Right lung (tissue), 10 donors: ENCODE measurements at places on chromosomes 7 and 10. TPM values are rescaled to one million over a fixed set of nuclear protein-coding genes. Genes with fewer than 3 reads are reported as not detected.

- DNase-seq: no peak
These were observed 60.4 kb upstream of the CDK1 start for GRCh38 chr10:60717852-60718251.

- no peak for DNase-seq
These were observed 243.1 kb downstream of the KIAA1217 start for GRCh38 chr10:24452030-24452429.

DNA sequence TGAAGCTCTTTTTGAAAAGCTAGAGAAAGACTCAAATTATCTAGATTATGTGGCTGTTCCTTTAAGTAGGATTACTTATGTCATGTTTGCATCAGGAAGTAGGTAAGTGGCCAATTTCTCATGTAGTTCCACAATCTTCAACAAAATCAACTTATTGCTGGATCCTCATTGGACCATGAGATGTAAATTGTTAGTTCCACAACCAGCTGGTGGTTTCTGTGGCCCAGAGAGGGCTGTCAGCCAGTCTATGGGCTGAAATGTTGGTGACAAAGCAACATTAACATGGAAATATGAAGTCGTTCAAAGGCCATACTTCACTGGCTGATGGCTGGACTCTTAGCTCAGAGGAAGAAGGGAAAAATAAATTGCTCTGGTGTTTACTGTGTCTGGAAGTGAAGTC is 157.9 kb downstream of the PLXDC2 start:
- no peak for DNase-seq

DNA sequence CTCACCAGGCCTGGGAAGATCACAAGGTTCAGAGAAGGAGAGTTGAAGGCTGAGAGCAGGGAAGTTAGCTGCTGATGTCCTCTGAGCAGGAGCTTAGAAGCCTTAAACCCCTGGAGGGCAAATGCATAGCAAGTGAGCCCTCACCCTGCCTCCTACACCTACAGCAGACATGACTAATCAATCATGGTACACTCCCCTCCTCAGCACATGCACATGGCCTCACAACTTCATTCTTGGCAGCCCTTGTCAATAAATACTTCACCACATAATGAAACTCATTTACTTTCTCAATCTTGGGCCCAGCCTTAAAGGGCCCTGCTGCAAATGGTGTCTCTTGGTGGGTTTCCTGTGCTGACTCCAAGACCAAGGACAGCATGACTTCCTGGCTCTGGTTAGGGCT is 12.9 kb downstream of the MMRN2 start:
- no peak for DNase-seq

DNA sequence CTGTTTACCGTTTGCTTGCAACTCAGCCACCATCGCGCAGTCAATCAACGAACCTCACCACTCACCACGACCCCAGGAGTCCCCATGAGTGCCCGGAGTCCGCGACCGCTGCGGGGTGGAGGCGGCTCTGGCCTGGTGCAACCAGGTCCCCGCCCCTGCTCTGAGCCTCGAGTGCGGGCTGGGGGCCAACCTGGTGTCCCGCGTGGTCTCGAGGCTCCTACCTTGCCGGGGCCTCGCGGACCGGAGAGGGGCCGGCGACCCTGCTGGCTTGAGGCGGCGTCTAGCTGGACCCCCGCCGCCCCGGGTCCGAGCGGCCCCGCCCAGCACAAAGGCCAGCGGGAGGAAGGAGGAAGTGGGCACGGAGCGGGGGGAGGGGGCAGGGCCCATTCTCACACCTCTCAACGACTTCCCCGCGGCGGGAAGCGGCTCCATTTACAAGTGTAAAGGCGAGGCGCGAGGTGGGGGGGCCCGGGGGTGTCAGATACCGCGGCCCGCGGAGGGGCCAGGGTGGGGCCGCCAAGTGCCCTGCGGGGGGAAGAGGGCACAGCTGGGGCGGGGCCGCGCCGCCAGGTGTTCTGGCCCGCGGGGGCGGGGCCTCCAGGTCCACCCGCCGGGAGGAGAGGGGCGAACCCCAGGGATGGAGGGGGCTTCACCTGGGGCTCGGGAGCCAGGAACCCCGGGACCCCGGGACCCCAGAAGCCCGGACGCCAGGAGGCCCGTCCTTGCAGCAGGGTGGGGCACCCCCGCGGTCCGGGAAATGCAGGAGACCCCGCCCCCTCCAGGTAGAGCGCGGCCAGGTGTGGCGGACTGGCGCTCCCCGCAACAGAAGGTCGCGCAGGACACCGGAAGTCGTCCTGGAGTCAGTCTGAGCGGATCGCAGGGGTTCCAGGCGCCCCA is 8.6 kb downstream of the CTBP2 start:
- no peak for DNase-seq

DNA sequence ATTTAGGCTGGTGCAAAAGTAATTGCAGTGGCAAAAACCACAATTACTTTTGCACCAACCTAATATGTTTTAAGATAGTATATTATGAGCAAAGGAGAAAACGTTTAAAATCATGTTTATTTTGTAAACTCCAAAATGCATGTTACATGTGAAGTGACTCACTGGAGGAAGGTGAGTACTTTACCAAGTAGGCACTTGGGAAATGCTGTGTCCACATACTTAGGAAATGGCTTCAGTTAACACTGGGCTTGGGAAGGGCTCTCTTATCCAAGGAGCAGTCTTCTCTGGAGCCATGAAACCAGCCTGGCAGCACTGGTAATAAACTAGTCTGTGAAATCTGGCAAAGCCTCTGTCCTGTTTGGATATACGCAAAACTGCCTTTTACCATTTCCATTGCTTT is 4.4 kb downstream of the RPS24 start:
- DNase-seq: no peak

- DNase-seq: no peak
These were observed 10.1 kb downstream of the AVPI1 start for GRCh38 chr10:97676770-97677581.

SEPTIN14 gene
- 0.70 TPM for polyA plus RNA-seq

ADO gene
- 20.7 TPM for polyA plus RNA-seq

SLC29A3 gene
- polyA plus RNA-seq: 6.8 TPM

PIK3AP1 gene
- 2.8 TPM for polyA plus RNA-seq

SGCE gene
- 78.5 TPM for polyA plus RNA-seq

SSMEM1 gene
- polyA plus RNA-seq: not detected

ARHGAP12 gene
- polyA plus RNA-seq: 36.9 TPM
